RPMI7951 (cell line): ENCODE measurements at places on chromosomes 1 and 21.

GRCh38 chr1:112514901-112515300 lies 6.1 kb downstream of the WNT2B start:
- DNase-seq: no peak

DNA sequence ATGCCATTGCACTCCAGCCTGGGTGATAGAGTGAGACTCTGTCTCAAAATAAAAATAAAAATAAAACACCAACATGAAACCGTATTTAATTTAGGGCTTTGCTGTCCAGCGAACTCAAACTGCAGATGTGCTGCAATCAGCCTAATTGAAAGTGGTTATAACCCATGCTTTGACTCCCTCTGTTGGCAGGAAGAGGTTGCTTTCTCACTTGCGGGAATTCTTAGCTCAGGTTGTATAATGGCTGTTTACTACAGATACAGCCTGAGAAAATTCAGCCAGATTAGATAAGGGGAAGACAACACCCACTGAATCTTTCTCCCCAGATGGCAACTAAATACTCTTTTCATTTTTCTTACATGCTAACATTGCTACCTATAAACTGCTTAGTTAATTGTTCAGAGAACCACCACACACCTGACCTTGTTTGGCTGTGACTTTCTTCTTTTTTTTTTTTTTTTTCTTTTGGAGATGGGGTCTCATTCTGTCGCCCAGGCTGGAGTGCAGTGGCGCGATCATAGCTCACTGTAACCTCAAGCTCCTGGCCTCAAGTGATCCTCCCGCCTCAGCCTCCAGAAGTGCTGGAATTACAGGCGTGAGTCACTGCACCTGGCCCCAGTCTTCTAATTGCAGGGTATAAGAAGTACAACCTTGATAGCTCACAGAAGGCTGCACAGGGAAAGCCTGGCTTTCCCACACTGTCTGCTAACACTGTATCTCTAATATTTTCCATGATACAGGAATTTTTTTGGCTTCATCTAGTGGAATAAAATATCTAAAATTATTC lies 34.6 kb downstream of the DNTTIP2 start:
- peak; percentile 79 for DNase-seq

DNA sequence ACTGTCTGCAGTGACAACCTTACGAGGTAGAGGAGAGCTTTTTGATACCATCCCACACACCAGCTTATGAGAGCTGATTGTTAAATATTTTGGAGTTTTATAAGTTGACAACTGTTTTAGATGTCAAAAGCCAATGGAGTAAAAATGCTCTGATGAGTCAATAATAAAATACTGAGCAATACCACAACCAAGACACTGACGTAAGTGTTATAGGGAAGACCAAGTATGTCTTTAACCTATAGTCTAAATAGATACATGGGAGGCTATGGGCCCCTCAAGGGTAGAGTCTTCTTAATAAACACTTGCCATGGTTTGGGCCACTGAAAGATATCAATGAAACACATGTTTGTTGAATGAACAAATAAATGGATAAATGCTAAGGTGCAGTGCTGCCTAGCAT lies 49.2 kb downstream of the DUSP10 start:
- no peak for DNase-seq

DNA sequence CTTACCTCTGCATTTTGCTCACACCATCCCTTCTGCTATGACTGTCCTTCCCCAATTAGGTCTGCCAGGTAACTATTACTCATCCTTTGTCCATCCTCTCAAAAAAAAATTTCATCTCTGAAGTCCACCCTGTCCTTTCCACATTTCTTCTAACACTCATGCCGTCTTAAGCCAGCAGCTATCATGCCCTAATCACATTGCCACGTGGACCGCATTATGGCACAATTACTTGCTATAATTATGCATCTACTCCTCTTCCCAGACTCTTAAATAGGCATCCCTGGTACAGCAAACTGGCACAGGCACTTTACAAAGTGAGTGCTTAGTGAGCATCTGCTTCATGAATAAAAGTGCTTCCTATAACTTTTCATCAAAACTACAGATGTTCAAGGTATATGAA lies 295.4 kb upstream of the ESRRG start:
- DNase-seq: no peak

- no peak for DNase-seq
These were observed 38.2 kb upstream of the WASF2 start for GRCh38 chr1:27527890-27528817.
